ENCODE measurements at places on chromosomes 12 and 14. TPM values are rescaled to one million over a fixed set of nuclear protein-coding genes. Genes with fewer than 3 reads are reported as not detected.

GRCh38 chr14:99254328-99255009 is 17.5 kb downstream of the BCL11B start:
- DNase-seq = no peak

Gene CPNE6
- total RNA-seq = not detected

DNA sequence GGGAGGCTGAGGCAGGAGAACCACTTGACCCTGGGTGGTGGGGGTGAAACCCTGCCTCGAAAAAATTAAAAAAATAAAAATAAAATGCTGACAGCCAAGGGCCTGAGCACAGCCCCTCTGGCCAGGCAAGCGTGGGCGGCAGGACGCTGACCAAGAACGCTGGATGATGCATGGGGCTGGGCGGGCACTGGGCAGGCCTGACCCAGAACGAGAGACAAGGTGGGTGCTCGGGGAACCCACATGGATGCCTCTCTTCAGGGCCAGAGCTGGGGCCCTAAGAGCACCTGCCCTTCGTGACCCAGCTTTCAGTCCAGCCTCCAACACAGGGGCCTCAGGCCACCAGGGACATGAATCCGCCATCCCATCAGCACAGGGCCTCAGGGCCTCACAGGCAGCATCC is 11.3 kb downstream of the GALNT9 start:
- DNase-seq = no peak

Gene DDX47
- 60.2 TPM for total RNA-seq

DNA sequence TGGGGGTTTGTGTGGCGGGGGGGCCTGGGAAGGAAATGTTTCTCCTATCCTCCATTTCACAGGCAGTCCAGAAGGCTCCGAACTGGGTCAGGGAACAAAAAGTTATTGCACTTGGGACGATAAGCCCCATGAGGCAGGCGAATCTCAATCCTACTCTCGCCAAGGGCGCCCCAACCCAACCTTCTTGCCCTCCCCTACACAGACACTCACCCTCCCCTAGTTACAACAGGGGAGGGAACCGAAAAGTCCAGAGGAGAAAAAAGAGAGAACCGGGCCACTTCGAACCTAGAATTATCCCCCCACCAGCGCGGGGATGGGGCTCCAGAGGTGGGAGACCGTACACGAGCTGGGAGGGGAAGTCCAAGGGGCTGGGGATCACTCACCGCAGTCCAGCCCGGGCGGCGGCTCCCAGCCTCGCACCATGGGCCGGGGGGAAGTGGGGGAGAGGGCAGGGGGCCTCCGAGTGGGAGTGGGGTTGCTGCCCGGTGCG is 357 bp downstream of the HOMEZ start:
- no peak for DNase-seq

All from Calu3 (cell line).